ENCODE measurements at places on chromosomes 12 and 14. TPM values are rescaled to one million over a fixed set of nuclear protein-coding genes. Genes with fewer than 3 reads are reported as not detected.

AMHR2 gene
- total RNA-seq: 0.19 TPM

TMEM132C gene
- not detected for total RNA-seq

FBXO21 gene
- 58.1 TPM for total RNA-seq

SRGAP1 gene
- total RNA-seq: 0.07 TPM

CMKLR1 gene
- 0.76 TPM for total RNA-seq

HNF1A gene
- not detected for total RNA-seq

DBX2 gene
- not detected for total RNA-seq

GRCh38 chr12:46359667-46360280, 12.8 kb downstream of the SLC38A2 start:
- no peak for DNase-seq

PPHLN1 gene
- total RNA-seq: 98.9 TPM

- no peak for DNase-seq
Measured at GRCh38 chr12:59619461-59620240, 23.8 kb downstream of the SLC16A7 start.

- DNase-seq: no peak
Measured at GRCh38 chr14:31717294-31718085, 156.3 kb downstream of the NUBPL start.

DNA sequence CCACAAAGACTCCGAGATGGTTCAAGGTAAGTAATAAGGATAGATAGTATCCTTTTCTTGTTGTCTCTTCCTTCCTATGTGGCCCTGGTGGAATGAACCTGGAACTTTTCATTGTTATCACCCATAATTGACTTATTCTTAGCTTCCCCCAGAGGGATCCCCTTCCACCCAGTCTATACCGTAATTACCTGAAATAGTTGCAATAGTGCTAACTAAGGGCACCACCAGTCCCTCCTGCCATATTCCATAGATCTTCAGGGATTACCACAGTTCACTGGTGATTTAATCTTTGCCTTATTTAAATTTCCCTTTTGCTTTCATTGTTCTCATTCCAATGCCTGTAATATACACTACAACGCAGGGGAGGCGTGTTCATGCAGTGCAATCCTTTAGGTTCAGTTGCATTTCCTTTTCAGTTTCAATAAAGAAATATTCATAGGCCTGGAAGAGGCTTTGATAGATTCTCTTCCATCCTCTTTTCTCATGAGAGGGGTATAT, 13.8 kb upstream of the OR9K2 start:
- no peak for DNase-seq

DNA sequence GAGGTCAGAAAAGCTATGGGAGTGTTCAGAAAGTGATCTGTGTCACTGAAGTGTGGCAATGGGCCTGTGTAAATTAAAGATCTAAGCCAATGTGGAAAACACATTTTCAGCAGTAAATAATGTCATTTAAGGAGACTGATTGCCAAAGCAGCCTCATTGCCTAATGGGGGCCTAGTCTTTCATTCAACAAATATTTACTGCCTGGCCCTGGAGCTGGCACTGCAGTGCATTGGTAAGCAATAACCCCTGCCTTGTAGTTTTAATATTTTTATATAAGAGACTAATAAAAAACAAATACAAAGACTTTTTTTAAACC, 326.6 kb downstream of the BTG1 start:
- no peak for DNase-seq

ARHGAP9 gene
- 243 TPM for total RNA-seq

TMEM132D gene
- total RNA-seq: not detected

DNA sequence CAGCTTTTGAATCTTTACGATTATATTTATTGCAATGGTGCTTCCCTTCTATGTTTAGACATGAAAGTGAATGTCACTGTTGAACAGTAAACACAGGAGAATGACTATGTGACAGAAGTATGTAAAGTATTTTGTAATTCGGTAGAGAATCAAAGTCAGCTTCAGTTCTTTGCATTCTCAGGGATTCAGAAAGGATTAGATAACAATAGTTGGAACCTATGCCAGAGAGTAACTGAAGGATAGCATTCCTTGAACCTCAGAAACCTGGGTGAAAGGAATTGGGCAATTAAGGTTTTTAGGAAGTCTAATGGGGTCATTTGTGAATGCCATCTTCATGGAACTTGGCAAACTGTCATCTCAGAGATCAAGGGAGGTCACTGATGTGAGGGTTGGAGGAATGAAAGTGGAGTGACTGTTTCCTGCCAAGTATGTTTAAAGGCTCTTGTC, 305.3 kb upstream of the DDHD1 start:
- no peak for DNase-seq

DNA sequence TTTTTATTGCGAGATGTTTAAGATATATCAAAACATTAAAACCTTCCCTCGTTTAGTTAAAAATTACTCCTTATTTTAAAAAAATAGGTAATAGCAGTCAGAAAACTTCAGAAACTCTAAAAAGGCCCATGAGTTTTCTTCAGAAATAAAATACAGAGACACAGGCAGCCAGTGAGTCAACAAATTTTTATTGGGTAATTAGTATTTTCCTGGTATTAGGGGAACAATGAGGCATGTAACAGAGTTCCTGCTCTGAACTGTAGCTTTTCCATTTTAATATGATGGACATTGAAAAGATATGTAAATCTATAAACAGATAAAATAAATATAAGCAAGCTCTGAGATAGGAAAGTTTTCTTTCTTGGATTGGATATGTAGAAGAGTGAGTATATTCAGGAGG, 399 bp upstream of the ZNF705A start:
- no peak for DNase-seq

FOXN4 gene
- not detected for total RNA-seq

SPTB gene
- 0.13 TPM for total RNA-seq

PAH gene
- 0.30 TPM for total RNA-seq

DNA sequence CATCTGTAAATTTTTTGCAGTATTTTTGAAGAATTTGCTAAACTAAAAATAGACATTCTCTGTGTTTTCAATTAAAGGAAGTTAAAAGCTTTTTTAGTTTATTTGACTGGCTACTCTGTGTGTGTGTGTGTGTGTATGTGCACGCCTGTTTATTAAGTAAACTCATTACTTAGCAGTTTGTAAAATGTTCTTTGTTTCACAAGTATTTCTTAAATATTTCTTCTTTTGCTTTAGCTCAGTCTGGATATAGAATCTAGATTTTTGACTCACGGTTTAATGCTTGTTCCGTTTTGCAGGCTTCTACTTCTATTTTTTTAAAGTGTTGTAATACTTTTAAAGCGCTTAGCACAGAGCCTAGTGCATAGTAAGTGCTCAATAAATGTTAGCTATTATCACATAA, 46.5 kb upstream of the KCNMB4 start:
- no peak for DNase-seq

DNA sequence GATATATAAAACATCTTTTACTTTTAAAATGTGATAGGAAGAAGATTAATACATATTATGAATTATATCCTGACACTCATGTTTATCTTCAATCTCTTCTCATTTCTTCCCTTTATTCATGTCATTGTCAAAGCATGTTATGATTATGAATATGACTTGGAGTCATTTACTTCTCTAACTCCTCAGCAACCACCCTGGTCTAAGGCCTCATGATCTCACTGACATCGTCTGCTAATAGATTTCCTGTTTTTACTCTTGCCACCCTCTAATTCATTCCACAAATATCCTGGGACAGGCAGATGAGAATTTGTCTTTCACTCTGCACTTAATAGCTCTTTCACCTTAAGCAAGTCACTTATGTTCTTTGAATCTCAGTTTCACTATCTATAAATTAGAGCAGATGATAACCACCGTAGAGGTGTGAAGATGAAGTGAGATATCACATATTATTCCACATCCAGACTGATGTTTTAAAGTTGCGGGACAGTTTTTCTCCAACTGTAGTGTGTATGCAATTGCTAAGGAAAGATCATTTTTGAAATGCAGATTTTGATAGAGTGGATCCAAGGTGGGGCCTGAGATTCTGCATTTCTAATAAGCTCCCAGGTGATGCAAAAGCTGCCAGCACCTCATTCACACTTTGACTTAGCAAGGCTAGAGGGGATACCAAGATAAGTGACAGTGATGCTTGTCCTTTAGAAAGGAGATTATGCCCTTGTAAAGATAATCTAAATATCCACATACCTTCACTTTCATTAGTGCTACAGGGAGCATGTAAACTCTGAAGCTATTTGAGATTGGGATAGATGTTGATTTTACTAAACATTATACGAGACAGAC, 3.3 kb upstream of the IAPP start:
- DNase-seq: no peak

RASSF8 gene
- total RNA-seq: 0.72 TPM

DNA sequence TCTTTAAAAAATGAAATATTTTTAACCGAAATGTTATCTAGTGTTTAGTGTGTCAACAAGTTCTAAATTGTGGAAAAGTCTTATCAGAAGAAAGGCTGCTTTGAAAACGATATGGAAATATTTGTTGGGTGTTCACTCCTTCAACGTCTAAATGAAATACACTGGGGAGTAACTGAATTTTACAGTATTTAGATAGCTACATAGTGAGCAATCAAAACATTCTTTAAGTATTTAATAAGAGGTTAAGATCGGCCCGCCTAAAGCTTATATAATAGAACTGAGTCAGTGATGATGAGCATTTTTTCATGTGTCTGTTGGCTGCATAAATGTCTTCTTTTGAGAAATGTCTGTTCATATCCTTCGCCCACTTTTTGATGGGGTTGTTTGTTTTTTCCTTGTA, 228.3 kb downstream of the RAD51B start:
- DNase-seq: no peak

GRCh38 chr14:24761141-24761540, 127.2 kb upstream of the GZMB start:
- no peak for DNase-seq

BBOF1 gene
- total RNA-seq: 3.1 TPM

NUAK1 gene
- total RNA-seq: 0.26 TPM

- no peak for DNase-seq
Measured at GRCh38 chr12:114701104-114701414, 17.1 kb upstream of the TBX3 start.

FNTB gene
- 9.7 TPM for total RNA-seq

RHEBL1 gene
- 2.5 TPM for total RNA-seq

KICS2 gene
- total RNA-seq: 20.7 TPM

- DNase-seq: no peak
Measured at GRCh38 chr14:76708771-76709170, 52.5 kb upstream of the VASH1 start.
